ENCODE measurements at places on chromosomes 12 and 14.

DNA sequence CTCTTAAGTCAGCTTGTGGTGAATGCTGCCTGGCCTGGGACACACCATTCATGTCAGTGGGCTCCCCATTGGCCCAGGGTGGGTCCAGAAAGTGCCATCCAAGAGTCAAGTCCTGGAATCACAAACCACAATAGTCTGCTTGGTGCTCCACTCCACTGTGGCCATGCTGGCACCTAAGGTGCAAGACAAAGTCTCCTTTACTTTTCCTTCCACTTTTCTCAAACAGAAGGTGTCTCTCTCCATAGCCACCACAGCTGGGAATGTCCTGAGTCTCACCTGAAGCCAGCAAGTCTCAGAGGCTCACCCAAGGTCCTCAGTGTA is 9.0 kb downstream of the RDH16 start:
- no peak for DNase-seq

GRCh38 chr12:132723764-132724140 is 13.1 kb downstream of the PGAM5 start:
- no peak for DNase-seq

GRCh38 chr12:120620624-120621023 is 19.8 kb upstream of the CABP1 start:
- DNase-seq: no peak

- no peak for DNase-seq
Observed at GRCh38 chr12:67625004-67625403, 23.5 kb upstream of the DYRK2 start.

DNA sequence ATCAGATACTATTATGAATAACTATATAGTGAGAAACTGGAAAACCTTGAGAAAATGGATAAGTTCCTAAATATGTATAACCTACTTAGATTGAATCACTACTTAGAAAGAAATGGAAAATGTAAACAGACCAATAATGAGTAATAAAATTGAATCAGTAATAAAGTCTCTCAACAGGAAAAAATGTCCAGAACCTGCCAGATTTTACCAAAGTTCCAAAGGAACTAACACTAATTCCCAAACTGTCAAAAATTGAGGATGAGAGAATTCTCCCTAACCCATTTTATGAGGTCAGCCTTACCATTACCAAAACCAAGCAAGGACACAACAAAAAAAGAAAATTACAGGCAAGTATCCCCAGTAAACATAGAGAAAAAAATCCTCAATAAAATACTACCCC is 272.0 kb downstream of the RPAP3 start:
- DNase-seq: no peak
